ENCODE measurements at places on chromosomes 2 and 18.

GRCh38 chr2:172021955-172022354 is 22.2 kb downstream of the METAP1D start:
- no peak for DNase-seq

GRCh38 chr2:173942861-173943523 is 22.2 kb downstream of the SP3 start:
- no peak for DNase-seq

GRCh38 chr2:169479257-169480078 is at the start of gene BBS5:
Gene BBS5, plus strand, starts transcription at chr2:169479494. Its CDS starts 60 bp downstream, at chr2:169479554.
- peak; percentile 95 for DNase-seq

- DNase-seq, result peak; percentile 91
Observed at GRCh38 chr2:231714639-231715498, 6.5 kb downstream of the PTMA start.

GRCh38 chr2:182031956-182032355 is 46.3 kb downstream of the PPP1R1C start:
- DNase-seq, result no peak

- no peak for DNase-seq
Observed at GRCh38 chr2:198917926-198918720, 539.6 kb downstream of the SATB2 start.

DNA sequence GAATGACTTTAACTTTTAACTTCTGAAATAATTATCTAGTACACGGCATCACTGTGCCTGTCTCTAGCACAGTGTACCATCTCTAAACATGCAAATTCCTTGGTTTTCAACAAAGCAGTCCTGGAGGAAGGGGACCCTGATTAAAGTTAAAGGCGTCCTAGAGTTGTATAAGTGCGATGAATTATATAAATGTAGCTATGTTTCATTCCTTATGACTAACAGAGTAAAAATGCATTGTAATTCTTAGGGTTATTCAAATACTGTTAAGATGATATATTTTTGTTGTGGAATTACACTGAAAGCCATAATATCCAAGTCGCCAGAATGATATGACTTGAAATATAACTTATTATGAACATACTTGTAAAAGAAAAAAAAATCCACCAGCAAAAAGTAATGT is 544.9 kb upstream of the LINC00305 start:
- DNase-seq, result no peak

DNA sequence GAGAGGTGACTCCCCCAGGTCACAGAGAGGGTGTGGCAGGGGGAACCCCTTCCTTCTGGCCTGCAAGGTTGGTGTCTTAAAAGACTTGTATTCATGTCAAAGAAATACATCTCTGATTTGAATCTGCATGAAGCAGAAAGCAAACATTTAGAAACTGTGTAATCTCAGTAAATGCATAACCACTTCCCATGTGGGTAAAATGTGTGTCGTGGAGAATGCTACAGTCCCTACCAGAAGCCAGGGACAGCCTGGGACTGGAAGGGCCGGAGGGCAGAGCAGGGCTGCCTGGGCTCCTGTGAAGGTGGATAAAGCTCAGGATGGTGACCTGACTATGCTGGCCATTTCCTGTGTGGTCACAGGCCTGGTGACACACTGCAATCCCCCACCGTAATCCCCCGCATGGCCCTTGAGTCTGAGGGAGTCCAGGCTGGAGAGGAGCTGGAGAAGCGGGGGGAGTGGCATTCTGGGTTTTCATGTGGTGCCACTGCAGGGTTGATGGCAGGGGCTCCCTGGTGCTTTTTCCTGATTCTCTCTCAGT is 102.2 kb downstream of the LRRC30 start:
- DNase-seq, result no peak

GRCh38 chr2:187971893-187972292 is 319.8 kb upstream of the GULP1 start:
- DNase-seq, result no peak

DNA sequence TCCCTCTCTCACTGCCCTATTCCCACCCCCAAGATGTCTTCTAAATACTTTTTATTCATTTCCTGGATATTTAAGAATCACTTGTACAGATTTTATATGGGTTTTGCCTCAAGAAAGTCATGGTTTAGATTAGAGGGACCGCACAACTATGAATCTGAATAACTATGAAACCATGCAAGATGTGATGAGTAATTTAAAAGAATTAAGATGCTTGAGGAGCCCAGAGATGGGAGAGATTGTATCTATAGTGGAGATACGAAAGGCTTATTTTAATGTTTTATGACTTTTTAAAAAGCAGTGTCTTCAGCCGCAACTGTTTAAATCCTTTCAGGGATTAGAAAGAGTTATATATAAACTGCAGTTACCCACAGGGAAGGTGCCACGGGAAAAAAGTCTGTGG is 324.1 kb downstream of the LPIN1 start:
- DNase-seq, result no peak

DNA sequence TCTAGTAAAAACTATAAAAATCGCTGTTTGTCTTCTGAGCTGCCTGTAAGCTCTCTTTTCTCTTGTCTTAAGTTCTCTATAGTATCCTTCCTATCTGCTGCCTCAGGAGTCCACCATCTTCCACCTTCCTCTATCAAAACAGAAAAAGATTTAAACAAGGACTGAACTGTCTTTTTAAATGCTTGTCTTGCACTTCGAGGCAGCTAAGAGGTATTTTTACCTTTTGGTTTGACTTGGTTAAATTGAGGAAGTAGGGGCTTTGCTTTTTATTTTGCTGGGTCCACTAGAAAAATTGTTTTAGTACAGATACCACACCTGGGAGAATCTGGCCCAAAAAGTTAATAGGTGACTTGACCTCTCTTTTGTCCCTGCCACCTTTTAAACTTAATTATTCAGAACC is 12.2 kb downstream of the SESTD1 start:
- no peak for DNase-seq

GRCh38 chr2:232276733-232277313 is 101.7 kb upstream of the ALPP start:
- no peak for DNase-seq

DNA sequence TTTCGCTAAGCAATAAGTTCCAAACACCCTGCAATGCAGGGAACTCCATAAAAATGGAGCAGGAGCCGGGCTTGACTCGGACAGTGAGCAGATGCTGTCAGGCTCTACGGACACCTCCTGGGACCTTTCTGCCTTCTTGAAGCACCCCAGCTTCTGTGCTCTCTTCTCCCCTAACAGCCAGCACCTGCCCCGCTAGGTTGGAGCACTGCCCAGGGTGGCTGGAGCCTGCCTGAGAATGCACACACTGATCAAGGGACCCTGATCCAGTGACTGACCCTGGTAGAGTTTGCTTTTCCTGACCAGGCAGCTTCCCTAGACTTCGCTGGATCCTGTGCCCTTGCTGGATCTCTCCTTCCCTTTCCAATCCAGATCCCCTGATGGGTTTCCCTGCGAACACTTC is 40.9 kb downstream of the CD226 start:
- no peak for DNase-seq

- DNase-seq, result no peak
Observed at GRCh38 chr2:105254531-105255210, 13.1 kb downstream of the GPR45 start.

DNA sequence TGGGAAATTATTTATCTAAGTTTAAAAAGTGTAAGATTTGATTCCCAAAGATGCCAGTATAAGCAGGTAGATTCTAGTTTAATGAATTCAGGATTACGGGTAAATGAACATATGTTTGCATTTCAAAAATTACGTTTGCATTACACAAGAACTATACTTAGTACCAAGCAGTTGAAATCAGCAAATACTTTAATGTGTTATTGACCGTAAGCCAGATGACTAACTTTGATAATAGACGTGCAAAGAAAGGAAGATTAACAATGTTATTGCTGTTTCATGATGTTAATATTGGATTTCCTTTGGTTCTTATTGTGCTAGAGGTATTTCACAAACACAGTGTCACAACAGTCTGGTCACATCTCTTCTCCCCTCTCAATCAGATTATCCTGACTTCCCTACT is 294.7 kb downstream of the TDRD15 start:
- DNase-seq, result no peak

GRCh38 chr2:218983263-218983933 is 1.6 kb downstream of the FEV start:
- no peak for DNase-seq

- no peak for DNase-seq
Observed at GRCh38 chr18:12779043-12779442, 76.2 kb downstream of the PSMG2 start.
